ENCODE measurements at places on chromosomes 3 and 15.

DNA sequence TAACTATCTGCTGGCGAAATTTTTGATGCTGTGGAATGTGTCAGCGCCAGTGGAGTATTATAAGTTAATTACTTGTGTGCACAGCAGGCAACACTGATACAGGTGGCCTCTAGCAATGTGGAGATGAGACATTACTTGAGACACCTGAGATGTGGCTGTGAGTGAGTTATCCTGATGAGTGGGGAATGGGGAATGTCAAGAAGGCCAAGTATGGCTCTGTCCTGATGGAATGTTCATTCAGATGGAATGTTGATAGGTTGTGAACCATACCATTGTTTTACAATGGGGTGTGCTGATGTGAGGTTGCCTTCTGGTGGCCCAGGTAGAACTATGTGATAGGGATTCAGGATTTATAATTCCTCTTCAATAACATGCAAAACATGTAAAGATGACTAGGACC is 404.8 kb downstream of the PTPRG start:
- no peak for DNase-seq

DNA sequence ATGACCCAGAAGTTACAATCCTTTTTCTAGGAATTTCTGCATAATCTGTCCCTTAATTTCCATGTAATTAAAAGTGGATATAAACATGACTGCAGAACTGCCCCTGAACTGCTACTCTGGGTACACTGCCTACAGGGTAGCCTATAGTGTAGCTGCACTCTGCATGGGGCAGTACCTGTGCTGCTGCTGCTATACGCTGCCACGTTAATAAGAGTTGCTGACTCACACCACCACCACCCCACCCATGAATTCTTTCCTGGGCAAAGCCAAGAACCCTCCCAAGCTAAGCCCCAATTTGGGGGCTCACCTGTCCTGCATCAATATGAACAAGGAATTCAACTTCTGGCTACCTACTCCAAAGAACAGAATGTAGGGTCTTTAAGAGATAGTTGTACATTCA is 13.9 kb downstream of the HDGFL3 start:
- DNase-seq = no peak

GRCh38 chr3:152374262-152374990 is 105.7 kb downstream of the MBNL1 start:
- no peak for DNase-seq

GRCh38 chr3:177106184-177106583 is 91.1 kb downstream of the TBL1XR1 start:
- DNase-seq = no peak

DNA sequence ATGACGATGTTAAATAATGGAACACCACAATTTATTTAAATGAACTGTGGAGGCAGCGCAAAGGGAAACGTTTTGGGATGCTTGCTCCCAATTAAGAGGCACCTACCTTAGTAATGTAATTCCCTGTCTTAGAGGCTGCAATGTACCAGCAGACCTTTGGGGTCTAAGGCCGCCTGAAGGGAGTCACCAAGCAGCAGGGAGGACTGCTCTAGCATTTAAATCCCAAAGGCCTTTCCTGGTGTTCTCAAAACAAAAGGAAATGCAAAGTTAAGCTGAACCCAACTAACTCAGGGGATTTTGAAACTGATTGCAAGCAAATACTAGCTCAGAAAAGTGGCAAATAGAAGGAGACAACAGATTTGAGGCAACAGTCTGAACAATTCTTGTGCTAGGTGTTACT is 510.8 kb downstream of the GABRG3 start:
- DNase-seq = no peak

GRCh38 chr15:70793694-70794093 is 30.3 kb upstream of the UACA start:
- DNase-seq = no peak

GRCh38 chr3:851098-851790 is 241.6 kb upstream of the CNTN6 start:
- no peak for DNase-seq

DNA sequence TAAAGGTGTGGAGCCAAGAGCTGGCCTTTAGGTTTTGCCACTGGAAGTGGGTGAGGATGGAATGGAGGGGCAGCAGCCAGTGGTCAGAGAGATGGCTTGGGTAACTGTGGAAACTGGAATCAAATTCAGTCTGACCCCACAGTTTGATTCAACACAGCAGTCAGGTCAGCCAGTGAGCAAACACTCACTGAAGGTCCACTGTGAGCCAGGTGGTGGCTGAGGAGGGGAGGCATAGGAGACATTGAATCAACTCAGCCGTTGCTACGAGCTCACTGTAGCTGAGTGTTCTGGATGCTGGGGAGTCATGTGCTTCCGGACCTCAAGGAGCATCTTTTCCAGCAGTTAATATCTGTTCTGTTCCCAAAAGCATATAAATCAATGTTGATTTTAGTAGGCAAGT is 37.5 kb downstream of the LPP start:
- DNase-seq = no peak

Data from activated T-helper 9 cell treated with anti-CD3 and anti-CD28 coated beads, Interleukin-2, amount 50 U/mL, for 16 hours (primary cell).